ENCODE measurements at places on chromosomes 3 and 15.

DNA sequence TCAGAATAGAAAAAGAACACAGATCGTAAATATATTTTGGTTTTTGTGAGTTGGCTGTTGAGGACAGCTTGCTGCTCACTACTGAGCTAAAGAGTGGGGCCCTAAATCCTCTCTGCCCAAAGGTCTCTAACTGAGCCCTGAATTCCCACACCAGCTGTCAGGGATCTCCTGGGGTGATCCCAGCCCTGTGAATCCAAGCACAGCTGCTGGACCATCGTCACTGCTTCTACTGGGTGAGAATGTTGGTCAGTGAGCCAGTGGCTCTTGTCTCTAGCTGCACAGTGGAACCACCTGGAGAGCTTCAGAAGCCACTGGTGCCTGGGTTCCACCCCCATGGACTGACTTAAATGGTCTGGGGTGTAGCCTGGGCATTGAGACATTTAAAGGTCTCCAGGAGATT, 90.5 kb upstream of the IL12A start:
- DNase-seq, result no peak

DNA sequence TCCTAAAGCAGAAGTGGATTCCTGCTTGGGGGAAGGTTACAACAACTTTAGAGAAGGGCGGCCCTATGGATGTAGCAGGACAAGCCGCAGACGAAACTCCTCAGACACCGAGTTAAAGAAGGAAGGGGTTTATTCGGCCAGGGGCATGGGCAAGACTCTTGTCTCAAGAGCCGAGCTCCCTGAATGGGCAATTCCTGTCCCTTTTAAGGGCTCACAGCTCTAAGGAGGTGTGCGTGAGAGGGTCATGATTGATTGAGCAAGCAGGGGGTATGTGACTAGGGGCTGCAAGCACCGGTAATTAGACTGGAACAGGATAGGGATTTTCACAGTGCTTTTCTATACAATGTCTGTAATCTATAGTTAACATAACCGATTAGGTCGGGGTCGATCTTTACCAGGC, 879 bp upstream of the PDHB start:
- no peak for DNase-seq

GRCh38 chr3:126461450-126462070, 14.1 kb downstream of the ZXDC start:
- no peak for DNase-seq

DNA sequence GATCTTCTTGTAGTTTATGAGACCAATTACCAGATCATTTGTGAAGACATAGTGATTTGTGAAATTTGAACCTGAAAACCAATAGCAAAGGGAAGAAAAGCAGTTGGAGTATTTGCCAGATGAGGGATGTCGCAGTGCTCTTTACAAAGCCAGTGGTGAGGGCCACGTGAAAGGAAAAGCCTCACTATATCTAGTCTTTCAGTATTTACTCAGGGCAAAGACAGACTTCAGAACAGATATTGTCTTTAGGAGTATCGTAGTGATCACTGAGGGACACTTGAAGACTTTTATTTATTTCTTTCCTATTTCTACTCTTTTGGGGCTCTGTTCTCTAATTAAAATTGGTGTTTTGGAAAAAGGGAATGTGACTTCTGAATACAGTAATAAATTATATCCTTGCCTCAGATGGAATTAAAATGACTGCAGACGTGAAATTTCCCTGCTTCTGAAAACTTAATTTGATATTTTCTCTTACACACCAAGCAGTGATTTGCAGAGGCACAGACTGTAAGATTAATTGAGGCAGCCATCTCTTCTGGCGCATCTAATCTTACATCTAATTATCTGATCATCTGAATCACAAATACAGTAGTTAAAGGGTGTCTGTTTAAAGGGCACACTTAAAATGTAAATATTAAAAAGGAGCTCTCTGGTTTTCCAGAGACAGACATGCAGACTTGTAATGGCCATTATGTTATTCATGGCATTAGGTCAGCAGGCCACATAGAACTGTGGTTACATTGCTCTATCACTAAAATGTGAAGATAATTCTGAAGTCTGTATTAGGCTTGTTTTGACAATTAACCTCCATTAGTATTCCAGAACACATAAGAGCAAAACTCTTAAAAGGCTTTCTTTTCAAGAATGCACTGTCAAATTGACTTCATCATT, 193.0 kb upstream of the GOLIM4 start:
- DNase-seq, result no peak

- DNase-seq, result no peak
These were observed 37.6 kb downstream of the SLCO3A1 start for GRCh38 chr15:91891101-91891500.

GRCh38 chr15:43517354-43518196, at the start of gene MAP1A:
TSS of gene MAP1A (plus strand) at chr15:43517608. CDS start at chr15:43521474, 3,866 bp downstream.
- no peak for DNase-seq

DNA sequence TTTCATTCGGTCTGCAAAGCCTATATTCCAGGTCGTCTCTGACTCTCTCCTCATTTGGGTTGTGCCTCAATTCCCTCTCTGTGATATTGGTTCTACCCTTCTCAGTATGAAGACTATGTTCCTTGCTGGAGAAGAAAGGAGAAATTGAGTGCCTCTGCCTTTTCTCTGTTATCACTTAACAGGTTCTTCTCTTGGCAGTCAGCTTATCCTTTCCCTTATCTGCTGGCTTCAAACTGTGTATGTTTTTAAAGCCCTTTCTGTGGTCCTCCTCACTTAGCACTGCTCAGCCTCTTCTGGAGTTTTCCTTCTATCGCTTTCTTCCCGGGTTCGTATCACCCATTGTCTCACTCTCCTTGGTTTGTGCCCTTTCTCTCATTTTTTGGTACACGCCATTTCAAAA, 65.3 kb upstream of the FSTL1 start:
- no peak for DNase-seq

DNA sequence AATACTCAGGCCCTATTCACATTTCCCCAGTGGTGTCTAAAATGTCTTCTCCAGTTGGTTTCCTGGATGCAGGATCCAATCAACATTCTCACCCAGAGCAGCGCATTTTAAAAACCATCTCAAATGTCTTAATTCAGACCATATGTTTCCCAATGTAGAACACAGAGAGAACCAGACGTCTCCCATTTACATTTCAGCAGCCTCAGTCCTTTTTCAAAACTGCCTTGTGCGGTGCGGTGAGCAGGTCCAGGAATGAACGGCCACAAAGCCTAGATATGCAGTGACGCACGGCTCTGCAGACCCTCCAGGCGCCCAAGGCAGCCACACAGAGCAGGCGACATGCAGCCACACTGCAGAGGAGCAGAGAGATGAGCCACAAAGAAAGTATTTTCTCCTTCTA, 66.1 kb upstream of the MEX3B start:
- DNase-seq, result no peak

DNA sequence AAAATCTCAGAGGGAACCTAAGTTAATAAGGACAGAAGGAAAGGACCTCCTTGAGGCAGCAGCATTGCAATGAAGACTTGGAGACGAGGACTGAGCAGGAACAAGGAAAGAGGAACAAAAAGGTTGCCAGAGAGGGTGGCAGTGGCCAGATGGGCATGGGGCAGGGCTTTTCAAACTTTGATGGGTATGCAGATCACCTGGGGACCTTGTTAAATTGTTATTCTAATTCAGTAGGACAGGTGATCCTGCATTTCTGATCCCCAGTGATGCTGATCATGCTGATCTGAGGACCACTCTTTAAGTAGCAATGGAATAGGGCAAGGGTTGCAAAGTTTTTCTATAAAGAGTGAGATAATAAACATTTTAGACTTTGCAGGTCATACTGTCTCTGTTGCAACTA, 11.1 kb downstream of the COL6A6 start:
- no peak for DNase-seq

DNA sequence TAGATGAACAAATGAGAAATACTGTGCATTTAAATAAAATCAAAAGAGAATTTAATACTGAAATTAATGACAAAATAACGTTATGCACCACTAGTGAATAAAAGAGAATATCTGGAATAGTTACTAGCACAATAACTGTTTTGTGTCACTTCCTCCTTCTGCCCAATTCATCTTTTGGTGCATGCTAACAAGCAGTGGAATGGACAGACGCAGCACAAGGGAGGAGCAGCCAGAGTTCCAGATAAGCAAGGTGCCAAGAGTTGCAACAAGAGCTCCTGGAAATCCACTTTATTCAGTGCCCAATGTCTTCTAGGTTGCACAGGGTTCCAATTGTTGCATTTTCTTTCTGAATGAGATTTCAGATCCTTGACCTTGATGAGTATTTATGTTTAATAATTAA, 66.5 kb upstream of the PLXND1 start:
- DNase-seq, result no peak

- no peak for DNase-seq
These were observed at the start of gene PRSS50 for GRCh38 chr3:46717447-46718231. TSS of gene PRSS50 (minus strand) at chr3:46717869. CDS start at chr3:46717824, 45 bp downstream.

- no peak for DNase-seq
These were observed 12.4 kb downstream of the NTRK3 start for GRCh38 chr15:88243895-88244787.

DNA sequence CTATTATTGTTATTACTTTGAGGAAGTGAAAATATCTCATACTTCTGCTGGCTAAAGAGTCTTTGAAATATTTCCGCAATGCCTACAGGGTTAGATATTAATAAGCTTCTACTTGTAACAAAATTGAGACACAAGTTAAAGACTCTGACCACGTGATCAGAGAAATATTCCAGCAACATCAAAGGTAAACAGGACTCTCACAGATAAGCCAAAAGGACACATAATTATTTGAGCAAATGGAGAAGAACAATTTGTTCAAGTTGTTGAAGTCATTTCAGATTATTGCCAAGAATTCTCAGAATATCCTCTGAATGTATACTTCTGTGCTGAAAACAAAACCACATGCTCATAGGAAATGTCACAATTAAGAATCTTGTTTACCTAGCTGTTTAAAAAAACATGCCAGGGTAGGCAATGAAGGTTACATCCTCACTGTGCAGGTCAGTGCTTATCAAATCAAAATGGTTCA, 225.8 kb upstream of the ALCAM start:
- DNase-seq, result no peak

DNA sequence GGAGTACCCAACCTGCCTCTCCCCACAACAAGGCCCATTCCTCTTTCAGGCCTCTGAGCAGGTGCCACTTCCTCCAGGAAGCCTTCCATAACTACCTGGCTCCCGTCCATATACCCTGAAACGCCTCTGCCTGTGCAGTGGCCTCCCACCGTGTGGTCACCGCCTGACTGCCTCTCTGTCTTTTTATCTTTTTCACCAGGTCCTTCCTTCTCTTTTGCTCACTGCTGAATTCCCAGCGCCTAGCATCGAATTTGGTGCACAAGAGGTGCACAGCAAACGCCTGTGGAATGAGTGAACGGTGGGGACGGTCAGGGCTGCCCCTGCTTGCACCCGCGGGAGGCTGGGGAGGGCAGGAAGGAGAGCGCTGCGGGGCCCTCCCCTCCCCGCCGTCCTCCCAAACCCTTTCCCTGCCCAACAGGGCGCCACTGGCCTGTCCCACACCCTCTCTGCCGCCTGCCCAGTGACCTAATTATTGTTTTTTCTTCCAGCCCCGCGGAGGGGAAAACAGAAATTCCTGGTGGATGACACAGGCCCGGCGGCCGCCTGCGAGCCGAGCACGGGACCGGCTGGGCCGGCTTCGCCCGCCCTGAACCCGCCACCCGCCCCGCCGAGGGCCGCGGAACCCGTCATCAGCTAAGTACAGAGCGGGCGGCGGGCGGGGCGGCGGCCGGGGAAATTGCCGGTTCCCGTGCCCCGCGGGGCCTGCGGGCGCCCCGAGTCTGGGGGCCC, 140.1 kb downstream of the SMAD6 start:
- no peak for DNase-seq

GRCh38 chr3:32186097-32186496, 52.4 kb upstream of the CMTM8 start:
- DNase-seq, result no peak

DNA sequence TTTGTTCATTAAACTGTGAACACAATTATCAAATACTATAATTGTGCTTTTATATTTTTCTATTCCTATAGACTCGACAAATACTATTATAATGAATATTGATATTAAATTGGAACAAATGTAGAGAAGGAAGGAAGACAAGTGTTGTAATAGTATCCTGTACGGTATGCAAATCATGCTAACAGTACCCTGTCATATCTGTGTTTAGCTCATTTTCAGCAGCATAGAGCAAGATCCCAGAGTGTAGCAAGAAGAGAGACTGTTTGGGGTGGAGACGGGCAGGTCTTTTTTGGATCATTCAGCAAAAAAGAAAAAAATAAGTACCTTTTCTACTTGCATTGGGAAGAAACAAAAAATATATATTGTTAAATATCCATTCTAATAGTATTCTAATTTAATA, 224.1 kb downstream of the TPRG1 start:
- no peak for DNase-seq

DNA sequence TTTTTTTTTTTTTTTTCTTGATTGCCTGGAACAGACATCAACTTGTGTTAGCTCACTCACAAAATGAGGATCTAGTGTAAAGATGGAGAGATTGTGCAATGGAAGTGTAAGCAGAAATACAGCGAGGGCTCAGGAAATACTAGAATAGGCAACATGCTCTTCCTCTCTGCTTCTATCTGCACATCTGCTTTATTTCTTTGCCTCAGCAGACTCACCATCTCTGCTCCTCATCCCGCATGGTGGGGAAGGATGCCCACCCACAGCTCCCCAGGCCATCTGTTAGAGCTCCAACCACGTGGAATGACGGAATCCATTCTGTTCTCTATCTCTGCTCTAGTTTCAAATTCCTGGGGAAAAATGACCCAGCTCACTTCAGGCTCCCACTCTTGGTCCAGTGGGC, 128.0 kb upstream of the ADAMTS9 start:
- DNase-seq, result no peak

DNA sequence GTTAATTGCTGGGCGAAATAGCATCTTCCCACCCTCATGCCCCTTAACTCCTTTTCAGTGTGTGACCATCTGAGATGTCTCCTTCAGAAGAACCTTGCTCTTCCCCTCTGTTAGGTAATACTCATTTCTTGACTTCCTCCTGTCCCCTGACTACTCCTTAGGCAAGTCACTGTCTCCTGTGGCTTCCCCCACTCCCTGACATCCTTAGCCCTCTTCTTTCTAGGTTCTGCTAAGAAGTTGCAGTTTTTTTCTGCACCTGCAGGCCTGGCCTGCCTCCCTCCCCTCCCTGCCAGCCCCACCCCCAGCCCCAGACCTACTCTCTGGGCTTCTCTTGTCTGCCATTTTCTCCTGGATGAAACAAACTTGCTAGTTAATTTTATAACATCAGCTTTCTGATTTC, 15.2 kb upstream of the EID1 start:
- DNase-seq, result no peak

GRCh38 chr15:39165020-39165706, 415.7 kb upstream of the THBS1 start:
- no peak for DNase-seq

- DNase-seq, result no peak
These were observed 118.8 kb downstream of the ECT2 start for GRCh38 chr3:172869368-172869771.

DNA sequence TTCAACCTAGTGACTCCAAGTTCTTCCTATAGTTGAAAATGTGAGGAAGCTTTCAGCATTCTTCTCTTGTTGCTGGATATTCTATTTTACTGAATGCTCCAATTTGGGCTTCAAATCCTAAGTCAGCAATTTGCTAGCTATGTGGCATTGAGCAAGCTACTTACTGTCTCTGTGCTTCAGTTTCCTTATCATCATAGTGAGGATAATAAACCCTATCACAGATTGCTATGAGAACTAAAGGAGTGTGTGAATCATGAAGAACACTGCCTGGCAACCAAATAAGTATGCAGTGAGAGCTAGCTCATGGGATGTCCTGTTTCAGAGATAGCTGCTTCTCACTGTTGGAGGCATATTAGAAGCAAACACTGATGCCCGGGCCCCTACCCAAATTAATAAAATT, 163.8 kb upstream of the CDIN1 start:
- DNase-seq, result no peak

- DNase-seq, result no peak
These were observed 3.9 kb downstream of the GRM2 start for GRCh38 chr3:51710631-51711351.
